ENCODE measurements at places on chromosomes 7 and 10. TPM values are rescaled to one million over a fixed set of nuclear protein-coding genes. Genes with fewer than 3 reads are reported as not detected.

DNA sequence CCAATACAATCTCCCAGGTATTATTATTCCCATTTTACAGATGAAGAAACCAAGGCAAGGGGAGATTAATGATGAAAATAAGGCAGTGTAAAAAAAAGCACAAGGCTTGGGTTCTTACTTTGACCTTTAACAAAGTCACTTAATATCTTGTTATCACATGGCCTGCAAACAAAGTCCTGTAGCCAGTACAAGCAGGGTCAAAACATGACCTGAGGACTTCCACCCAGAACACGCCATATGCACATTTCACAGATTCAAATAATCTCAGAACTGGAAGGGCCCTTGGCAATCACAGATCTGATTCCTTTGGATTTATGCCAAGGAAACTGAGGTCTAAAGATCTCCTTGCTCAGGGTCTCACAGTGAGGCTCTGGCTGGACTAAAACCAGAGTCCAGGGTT, 162.1 kb downstream of the KCNMA1 start:
- no peak for DNase-seq

DNA sequence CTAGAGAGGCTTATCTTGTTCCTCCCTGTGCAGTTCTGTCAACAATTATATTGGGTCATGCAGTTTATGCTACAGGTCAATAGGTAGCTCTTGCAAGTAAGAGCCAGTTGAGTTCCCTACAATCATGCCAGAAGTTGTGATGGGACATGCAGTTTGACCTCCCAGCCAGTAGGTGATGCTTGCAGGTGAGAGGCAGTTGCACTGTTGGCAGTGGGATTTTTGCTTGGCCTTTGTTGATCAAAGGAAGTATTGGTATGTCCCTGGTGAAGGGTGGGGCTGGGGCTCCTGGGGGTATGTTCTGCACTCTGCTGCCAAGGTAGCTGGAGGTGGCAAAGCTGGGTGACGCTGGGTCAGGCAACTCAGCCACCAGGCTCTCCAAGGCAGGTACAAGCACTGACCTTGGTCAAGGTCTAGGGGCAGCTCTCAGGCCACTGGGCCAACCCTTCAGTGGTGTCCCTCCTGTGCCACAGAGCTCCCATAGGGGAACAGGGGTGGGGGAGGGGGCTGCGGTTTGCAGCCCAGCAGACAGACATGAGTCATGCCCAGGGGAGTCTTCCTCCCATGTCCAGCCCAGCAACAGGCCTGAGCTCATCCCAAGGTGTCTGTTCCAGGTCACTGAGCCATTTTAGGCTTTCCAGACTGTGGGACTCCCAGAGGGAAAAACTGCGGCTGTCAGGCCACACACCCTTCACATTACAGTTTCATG, 43.3 kb downstream of the MEOX2 start:
- DNase-seq: no peak

GRCh38 chr10:49601857-49602256, 8.3 kb upstream of the SLC18A3 start:
- DNase-seq: peak; percentile 86

DNA sequence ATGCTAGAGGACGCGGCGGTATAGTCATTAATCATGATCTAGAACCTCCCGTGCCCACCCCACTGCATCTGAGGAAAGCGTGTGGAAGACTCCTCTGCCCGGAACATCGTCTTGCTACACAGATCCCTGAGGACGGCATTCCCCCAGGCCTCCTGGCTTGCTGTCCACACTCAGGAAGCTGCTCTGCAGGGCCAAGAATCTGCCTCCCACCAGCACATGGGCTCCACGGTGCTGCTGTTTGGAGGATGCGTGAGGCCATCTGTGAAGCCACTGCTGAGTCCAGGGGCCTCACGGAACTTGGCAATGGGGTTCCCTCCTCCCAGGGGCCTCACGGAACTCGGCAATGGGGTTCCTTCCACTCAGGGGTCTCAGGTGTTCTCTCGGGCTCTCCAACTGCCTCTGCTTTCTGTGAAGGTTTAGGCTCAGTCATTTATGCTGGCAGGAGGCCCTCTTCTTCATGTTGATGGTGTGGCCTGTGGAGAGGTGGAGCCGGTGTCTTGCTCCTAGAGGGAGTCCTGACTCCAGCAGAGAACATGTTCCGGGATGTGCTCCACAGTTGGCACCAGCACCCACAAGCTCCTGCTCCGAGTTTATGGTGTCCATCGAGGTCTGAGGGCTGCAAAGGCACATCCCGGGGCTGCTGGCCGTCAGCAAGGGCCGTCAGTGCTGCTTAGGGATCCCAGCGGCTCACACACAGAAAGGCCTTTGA, 273.3 kb downstream of the DNAJB6 start:
- no peak for DNase-seq

DNA sequence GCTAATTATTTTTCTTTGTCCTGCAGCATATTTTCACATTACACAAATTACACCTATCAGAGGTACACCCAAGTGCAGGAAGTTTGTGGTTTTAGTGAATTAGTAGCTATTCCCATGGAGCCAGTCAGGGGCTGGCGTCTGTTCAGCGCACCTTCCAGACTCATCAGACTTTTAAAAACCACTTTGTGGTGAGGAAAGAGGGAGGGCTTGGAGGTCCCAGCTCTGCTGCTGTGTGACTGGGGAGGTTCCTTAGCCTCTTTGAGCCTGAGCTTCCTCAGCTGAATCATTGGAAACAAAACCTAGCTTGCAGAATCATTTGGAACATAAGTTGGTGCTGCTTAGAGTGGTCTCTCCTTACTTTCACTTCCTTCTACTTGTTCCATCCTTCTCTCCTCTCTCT, 175.4 kb downstream of the SORCS3 start:
- DNase-seq: no peak

DNA sequence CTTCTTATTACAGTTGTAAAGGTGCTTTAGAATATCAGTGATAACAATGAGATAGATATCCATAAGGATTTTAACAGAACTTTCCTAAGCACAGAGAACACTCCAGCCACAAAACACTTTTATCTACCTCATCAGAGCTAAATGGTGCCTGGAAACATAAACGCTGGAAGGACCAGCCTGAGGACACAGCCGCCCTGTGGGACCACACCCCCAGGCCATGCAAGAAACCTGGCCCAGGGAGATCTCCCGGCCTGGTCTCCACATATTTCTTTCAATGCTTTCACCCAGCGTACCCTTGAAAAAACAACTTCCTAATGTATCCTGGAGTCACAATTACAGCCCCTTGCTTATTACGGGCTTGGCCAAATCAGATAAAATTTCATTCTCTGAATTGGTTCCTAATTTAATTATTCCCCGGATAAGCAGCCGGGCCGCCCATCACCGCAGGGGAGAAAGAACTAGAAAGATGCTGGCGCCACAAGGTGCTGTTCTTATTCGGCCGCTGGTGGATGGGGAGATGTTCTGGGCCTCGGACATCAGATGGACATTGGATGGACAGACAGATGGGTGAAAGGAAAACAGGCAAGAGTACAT, 11.8 kb downstream of the CHST15 start:
- DNase-seq: no peak

DNA sequence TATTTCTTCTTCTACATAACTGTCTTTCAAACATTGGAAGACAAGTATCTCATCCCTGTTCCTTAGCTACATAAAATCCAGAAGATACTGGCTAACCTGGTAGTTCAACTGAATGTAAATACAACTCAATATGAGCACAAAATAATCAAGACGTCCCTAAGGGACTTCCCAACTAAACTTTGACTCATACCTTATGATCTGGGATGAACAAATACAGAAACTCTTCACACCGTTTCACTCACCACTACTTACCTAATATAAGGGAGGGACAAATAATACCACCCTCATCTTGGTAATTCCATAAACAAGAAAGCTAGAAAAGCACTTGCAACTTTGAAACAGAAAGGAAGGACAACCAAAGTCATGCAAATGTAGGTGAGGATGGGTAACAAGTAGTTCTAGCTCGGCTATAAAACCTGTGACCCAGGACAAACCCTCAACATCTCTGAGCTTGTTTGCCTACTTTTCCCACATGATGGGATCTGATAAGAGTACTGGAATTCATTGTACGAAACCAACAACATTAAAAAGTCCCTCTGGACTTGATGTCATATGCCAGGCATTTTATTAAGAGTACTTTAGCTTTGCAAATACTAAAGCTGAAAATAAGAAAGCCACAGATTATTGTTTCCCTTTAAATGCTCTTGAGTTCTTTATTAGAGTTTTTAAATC, 121.9 kb downstream of the STRA8 start:
- DNase-seq: no peak

DNA sequence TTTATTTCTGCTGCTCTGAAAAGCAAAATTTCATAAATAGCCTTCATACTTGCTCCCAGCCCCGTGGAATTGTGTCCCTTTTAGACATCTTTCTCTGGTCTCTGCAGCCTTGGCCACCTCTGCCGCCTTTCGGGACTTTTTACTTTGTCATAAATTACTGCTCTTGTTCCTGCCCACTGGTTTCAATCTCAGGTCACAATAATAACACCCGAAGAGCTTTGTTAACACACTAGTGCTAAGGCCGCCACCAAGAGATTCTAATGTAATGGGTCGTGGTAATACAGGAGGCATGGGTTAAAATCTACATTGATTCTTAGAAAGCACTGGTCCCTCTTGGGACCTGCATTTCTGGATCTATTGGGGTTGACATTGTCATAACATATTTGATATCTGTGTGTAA, 276.0 kb upstream of the VWC2 start:
- no peak for DNase-seq

GRCh38 chr7:104967595-104967994, 46.4 kb upstream of the KMT2E start:
- no peak for DNase-seq

GRCh38 chr7:20404320-20404719, 73.6 kb downstream of the ITGB8 start:
- no peak for DNase-seq

DNA sequence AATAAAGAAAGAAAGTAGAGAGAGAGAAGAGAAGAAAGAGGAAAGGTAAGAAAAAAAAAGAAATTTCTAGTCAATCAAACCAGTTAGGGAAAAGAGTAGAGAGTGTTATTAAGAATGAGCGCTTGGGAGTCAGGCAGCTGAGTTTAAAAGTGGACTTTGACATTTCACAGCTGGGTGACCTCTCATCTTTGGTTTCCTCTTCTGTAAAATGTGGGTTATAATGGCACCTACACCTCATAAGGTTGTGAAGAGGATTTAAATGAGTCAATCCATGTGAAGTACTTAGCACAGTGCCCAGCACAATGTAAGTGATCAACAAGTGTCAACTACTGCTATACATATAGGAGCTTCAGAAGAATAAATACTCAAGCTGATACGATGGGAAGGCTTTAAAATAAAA, 12.2 kb downstream of the HOXA1 start:
- DNase-seq: no peak

DNA sequence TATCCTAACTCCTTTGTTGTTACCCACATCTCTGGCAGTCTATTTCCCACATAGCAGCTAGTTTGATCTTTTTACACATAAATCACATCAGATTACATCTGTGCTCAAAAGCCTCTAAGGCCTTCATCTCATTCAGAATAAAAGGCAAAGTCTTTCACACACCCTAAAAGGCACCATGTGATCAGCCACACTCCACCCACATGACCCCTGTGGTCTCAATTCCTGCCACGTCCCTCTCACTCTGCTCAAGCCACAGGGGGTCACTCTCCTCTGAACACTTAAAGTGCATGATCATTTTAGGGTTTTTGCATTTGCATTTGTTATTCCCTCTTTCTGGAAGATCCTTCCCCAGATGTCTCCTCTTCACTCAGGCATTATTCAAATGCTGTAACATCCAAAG, 30.8 kb downstream of the ELAPOR2 start:
- no peak for DNase-seq

GRCh38 chr10:88901984-88902789, 22.1 kb downstream of the STAMBPL1 start:
- no peak for DNase-seq

DNA sequence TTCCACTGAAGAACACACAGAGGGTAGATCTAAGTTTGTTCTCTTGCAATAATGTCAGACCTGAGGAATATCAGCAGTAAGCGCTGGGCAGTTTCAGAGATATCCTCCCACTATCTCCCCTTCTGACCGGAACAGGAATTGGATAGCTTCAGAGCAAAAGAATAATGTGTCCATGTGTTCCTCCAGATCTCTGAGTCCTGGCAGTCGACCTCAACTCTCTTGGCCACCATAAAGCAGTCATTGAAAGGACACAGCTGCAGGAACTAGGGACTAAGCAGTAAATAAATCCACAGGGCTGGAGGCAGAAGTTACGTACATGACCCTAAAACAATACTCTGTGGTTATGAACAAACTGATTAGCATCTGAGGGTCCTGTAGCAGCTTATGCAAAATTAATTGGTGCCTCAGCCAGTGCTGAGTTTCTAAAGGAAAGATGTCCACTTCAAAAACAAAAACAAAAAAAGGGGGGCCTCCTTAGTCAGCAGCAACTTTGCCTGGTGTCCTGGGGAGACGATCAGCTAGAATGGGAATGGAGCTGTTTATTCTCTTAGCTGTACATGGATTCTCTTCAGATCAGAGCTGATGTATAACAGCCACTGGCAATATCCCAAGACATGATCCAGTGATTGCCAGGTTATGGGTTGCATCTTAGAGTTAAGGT, 6.4 kb upstream of the PRTFDC1 start:
- DNase-seq: no peak

DNA sequence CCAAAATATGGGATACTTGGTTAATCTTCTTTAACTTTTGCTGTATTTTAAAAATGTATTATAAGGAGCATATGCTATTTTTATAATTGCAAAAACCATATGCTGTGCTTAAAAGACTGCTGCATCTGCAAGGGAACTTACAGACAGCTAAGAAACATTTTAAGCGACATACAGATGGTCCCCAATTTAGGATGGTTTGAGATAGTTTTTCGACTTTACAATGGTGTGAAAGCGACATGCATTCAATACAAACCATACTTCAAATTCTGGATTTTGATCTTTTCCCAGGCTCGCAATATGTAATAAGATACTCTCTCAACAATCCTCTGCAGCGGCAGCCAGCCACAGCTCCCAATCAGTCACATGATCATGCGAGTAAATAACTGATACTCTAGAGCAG, 73.2 kb downstream of the SHTN1 start:
- no peak for DNase-seq

- DNase-seq: no peak
Measured at GRCh38 chr10:91557651-91558111, 75.2 kb downstream of the PPP1R3C start.

DNA sequence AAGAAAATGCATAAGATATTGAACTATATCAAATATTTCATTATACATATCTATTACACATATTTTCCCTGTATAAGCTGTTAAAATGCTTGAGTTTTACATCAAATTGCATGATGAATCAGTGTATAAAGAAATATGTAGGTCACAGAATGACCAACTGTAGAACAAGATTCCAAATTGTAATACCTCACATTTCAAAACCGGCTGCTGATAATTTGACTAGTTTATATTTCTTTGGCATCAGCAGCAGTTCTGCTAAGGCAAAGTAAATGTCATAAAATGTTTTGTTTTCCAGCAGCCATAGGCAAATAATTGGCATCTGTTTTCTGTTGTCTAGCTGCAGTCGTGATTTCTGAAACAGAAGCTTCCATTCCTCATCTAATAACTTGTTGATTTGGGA, 633.9 kb downstream of the ARL4A start:
- no peak for DNase-seq

The AOC1 gene
- total RNA-seq: not detected

The SLC26A3 gene
- not detected for total RNA-seq

The TRIM73 gene
- 0.37 TPM for total RNA-seq

The CTAGE8 gene
- 5.1 TPM for total RNA-seq

The CFTR gene
- total RNA-seq: not detected

The SLC13A1 gene
- total RNA-seq: not detected

The NKX1-2 gene
- 5.5 TPM for total RNA-seq

All from foreskin keratinocyte (primary cell).